ENCODE measurements at places on chromosomes 3 and 15.

DNA sequence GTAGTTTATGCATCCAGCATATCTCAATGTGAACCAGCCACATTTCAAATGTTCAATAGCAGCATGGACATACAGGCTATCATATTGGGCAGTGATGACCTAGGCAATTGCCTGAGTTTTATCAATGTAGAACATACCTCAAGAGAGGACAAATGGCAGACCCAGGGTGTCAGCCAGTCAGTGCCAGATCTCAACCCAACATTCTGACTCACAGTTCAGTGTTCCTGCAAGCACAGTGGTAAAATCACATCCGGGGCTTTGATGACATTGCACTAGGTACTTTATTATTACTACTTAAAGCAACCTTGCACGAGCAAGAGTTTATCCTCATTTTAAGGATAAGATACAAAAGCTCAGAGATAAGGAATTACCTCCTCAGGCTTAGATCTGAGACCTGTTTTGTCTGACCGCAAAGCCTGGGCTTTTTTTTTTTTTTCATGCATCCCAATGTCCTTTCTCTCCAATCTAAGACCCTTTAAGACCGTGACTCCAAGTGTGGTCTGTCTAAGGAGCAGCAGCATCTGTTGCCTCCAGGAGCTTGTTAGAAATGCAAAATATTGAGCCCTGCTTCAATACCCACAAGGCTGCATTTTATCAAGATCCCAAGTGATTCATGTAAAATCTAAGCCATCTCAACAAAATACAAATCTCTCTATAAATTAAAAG is 60.1 kb downstream of the SLC12A1 start:
- no peak for DNase-seq

DNA sequence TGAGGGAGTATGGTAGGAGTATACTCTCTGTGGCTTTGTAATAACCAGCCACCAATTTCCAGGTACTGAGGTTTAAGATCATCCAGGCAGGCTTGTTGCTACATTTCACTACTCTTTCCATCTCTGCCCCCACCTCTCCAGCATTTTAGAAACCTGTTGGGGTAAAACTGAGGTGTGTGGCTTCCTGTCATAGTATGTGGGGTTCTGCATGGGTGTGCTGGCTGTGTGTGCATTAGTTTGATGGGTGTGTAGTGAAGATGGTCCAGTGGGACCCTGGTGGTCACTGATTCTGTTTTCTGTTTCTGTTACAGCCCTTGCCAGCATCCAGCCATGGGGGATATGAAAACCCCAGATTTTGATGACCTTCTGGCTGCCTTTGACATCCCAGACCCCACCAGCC is 34.0 kb downstream of the ZNF592 start:
- DNase-seq: no peak

GRCh38 chr3:49238274-49239127 is 38.5 kb downstream of the C3orf62 start:
- DNase-seq: no peak

GRCh38 chr3:44885618-44886017 is 11.2 kb downstream of the TGM4 start:
- no peak for DNase-seq

DNA sequence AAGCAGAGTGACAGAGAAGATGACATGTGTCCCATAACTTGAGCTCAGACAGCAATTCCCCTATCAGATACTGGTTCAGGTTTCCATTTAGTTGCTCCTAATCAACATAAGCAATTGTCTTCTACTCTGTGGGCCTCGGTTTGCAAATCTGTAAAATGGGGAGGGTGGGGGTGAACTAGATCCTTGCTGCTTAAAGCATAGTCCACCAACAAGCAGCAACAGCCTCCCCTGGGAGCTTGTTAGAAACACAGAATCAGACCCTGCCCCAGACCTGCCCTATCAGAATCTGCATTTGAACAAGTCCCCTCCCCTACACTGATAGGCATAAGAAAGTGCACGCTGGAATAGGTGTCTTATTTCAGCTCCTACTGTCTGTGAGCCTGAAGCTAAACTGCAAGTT is 87.8 kb downstream of the CEMIP start:
- DNase-seq: no peak

DNA sequence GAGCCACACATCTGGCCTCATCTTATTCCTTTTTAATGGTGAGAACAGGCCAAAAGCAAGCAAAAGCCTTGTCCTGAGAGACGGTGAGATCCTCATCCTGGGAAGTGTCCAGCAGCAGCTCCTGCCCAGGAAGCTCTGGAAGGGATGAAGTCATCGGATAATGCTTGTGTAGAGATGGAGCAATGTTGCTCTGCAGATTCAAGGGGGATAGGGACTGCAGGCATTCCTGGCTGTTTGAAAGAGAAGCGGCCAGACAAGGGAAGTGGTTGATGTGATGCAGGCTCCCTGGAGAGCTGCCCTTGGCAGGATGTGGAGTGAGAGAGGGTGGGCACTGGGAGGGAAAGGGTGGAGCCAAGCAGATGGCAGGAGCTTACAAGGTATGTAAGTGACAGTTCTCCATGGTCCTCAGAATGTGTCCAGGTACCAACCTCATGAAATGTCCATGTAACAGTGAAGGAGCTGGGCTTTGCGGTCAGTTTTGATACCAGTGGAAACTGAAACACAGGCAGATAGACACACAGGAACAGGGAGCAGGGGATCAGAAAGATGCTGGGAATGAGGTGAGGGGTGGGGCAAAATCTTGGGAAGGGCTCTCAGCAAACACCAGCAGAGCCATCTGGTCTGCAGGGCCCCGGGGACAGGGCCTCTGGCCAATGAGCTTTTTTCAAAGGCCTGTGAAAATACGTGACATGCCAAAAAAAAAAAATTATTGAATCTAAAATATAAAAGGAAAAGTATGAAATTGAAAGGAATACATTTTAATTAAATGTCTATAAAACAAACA is 32.2 kb upstream of the LACTB start:
- no peak for DNase-seq

DNA sequence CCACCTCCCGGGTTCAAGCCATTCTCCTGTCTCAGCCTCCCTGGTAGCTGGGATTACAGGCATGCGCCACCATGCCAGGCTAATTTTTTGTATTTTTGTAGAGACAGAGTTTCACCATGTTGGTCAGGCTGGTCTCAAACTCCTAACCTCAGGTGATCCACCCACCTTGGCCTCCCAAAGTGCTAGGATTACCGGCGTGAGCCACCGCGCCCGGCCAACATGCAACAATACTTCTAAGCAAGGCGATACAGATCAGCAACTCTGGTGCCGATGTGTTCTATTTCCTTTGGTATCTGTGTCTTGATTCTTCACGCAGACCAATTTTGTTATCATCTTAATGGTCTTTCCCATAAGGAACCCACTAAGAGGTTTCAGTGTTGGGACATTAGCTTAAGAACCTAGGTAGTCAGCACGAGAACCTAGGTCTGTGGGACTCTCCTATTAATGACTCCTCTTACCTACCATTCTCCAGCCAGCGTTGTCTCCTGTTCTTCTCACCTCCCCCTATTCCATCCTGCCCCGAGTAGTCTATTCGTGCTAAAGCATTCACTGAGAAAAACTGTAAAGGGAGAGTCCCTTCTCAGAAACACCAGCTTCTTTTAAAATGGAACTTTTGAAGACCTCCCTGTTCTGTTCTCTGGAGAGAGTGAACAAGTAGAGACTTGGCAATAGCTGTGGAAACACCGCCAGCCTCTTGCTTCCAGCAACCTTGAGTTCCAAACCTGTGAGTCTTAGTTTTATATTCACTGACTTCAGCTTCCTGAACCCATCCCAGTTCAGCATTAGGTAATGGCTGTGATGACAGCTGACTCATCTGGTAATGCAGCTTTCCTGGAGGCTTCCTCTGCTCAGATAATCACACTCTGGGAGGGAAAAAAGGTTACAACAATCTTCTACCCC is 61.2 kb downstream of the TSC22D2 start:
- no peak for DNase-seq

DNA sequence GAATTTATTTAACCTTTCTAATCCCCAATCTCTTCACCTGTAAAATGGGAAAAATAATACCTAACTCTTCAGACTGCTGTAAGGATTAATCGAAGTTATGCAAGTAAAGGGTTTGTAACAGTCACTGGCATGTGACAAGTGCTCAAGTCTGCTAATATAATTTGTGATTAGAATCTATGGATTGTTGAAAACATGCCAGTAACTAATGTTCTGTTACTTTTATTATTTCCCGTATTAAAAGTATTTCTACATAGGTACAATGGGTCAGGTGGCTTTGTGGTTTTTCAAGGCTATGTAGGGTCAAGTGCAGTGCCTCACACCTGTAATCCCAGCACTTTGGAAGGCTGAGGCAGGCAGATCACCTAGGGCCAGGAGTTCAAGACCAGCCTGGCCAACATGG is 29.4 kb downstream of the ULK4 start:
- no peak for DNase-seq

DNA sequence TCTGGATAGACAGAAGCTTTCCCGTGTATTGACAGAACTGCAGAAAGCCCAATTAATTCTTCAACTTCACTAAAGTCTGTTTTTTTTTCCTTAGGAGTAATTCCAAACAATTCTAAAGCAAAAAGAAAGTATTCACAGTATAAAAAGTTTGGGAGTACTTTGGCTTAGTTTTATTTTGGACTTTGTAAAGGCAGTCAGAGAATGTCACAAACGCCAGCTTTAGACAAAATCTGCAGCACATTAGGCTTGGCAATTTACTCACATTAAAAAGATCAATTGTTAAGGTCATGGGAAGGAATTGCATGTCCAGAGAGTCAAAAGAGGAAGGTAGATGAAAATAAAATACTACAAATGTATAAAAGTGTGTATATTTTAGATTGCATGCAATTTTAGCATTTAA is 47.5 kb upstream of the GBE1 start:
- no peak for DNase-seq

DNA sequence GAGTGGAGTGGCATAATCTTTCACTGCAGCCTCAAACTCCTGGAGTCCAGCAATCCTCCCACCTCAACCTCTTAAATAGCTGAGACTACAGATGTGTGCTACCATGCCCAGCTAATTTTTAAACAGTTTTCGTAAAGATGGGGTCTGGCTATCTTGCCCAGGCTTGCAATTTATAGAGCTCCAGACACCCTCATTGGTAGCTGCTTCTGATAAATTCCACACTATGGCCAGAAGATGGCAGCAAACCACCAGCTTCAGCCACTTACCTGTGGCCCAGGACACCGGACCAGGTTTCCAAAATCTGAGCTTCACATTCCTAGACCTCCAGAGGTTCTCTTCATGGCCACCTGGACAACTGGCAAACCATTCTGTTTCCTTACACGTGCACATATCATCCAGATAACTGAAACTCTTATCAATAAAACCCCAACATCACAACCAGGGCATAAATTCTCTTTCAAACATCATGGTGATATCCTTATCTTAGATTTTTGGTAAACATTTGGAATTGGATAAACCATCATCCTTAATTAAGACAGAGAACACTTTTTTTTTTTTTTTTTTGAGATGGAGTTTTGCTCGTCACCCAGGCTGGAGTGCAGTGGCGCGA is 28.9 kb downstream of the FBXW12 start:
- DNase-seq: peak; percentile 82

- no peak for DNase-seq
Observed at GRCh38 chr3:134039161-134039862, 9.6 kb upstream of the SLCO2A1 start.

DNA sequence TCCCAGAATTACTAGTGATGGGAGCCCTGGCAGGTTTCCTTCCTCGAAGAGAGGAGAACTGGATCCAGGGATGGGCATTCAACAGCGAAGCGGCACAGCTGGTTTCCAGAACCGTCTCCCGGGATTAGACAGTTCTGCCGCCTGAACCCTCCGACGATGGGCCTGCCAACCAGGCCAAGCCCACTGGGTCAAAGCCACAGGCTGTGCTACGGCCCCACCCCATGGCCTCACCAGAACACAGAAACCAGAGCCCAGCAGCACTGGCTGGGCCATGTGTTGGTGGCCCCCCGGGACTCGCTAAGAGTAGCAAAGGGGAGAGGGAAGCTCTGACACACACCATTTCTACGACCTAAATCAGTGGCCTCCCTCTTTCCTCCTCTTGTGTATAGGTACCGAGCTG is 2.2 kb downstream of the C15orf62 start:
- no peak for DNase-seq

GRCh38 chr3:108475220-108475782 is 35.1 kb downstream of the MYH15 start:
- DNase-seq: no peak

- no peak for DNase-seq
Observed at GRCh38 chr3:48573973-48574585, 10.5 kb upstream of the UCN2 start.

GRCh38 chr3:14343338-14344112 is 58.9 kb upstream of the SLC6A6 start:
- DNase-seq: no peak

DNA sequence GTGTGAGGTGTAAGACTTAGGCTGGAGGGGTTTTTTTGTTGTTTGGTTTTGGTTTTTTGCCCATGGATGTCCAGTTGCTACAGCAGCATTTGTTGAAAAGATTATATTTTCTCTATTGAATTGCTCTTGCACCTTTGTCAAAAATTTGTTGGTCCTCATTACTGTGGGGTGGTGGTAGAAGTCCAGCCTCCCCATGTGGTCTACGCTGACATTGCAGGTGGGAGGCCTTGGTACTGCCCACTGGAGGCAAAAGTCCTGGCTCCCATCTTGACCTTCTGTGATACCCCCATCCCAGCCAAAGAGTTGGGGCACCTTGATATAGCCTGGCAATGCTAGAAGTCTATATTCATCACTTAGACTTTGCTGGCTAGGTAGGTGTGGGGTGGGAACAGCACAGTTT is 5.4 kb upstream of the RAB6B start:
- no peak for DNase-seq

DNA sequence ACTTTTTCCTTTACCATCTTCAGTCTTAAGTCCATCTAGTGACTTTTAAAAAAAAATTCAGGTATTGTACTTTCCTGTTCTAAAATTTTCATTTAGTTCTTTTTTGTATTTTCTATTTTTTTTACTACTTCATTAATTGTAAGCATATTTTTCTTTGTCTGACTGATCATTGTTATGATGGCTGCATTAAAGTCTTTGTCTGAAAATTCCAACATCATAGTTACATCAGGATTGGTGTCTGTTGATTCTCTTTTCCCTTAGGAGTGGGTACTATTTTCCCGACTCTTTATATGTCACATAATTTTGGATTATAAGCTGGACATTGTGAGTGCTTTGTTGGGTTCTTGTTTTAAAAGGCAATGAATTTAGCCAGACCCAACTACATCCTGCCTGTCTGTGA is 34.9 kb upstream of the POLR2M start:
- DNase-seq: no peak

GRCh38 chr3:23751212-23751723 is 54.5 kb upstream of the UBE2E1 start:
- DNase-seq: no peak

GRCh38 chr15:77692614-77693013 is 59.9 kb upstream of the LINGO1 start:
- DNase-seq: no peak

DNA sequence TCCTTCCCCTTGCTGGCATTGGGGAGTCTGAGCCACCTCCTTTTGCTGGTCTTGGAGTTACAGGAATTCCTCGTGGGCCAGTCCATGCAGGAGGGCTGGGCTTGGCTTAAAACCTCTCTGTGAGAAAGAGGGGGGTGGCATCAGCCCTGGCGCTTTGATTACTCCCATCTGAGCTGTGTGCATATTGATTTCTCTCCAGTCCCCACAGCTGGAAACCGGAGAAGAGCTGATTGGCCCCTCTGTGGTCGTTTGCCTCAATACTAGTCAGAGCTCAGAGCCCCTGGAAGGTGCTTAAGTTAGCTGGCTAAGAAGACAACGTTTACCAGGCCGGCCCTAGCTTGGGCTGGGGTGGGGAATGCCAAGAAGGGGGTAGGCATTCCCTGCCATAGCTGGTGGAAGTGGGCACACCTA is 4.0 kb upstream of the RASGRF1 start:
- DNase-seq: no peak

GRCh38 chr3:14353502-14353901 is 48.9 kb upstream of the SLC6A6 start:
- no peak for DNase-seq

Data from GM18507 (cell line).